ENCODE measurements at places on chromosomes 11 and 22.

DNA sequence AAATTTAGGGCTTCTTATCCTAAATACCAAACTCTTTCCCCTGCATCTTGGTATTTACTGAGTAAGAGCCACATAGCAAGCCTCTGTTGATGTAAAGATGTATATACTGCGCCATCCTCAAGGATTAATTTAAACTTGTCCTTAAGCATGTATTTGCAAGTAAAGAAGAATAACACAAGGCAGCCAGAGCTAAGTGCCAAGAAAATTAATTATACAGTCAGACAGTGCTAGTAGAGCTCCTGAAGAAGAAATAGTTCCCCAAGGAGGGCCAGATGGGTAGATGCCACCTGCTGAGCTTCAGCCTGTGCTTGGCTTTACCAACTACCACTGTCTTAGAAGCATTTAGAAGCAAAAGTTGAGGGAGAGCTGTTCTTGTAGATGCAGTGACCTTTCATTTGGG lies 470.0 kb downstream of the BUD13 start:
- DNase-seq: no peak

DNA sequence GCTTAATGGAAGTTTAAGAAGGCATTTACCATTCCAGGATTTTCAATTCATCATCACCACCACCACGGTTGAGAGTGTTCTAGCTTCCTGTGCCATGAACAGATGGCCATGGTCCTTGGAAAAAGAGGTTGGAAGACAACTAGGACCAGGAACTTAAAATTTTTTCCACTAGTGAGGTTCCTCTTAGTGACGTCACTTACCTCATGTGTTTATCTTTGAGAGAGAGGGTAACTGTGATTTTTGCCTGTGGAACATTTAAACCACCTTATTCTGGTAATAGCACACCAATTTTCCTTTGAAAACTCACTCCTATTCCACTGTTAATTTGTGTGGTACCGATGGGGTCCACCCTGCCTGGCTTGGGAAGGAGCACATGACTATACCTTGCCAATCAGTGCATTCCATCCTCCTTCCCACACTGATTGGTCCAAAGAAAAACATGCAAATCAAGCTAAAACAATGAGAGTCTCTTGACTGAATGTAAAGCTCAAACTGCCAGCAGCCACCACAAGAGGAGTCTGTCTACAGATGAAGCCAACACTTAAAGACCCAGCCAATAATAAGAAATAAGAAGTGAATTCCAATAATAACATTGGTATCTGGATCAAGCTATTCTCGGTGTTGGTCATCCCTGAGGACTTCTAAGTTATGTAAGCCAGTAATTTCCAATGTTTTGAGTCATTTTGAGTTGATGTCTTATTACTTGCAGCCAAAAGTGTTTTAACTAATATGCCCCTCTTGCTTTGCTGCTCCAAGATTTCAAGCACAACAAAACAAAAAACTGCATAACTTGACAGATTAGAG lies 111.8 kb downstream of the MPPED2 start:
- DNase-seq: no peak

DNA sequence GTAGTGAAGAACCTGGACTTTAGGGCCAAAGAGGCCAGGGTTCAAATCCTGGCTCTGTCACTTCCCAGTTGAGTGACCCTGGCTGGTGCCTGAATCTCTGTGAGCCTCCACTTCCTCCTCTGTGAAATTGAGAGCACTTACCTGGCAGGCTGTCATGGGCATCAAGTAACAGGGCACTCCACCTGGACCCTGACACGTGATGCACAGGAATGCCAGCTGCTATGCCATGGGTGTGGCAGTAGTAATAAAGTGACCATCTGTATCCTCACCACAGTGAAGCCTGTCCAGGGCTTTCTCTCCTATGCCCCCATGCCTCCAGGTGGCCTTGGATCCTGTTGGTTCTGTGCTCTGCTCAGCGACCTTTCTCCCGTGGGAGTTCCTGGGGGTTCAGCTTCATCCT lies 29.8 kb upstream of the PPP6R3 start:
- no peak for DNase-seq

GRCh38 chr11:57641011-57641807 lies 8.5 kb downstream of the YPEL4 start:
- peak; percentile 76 for DNase-seq

- DNase-seq: no peak
Observed at GRCh38 chr11:74460065-74460464, 7.3 kb downstream of the KCNE3 start.

GRCh38 chr11:469684-470560 lies 19.8 kb downstream of the PTDSS2 start:
- no peak for DNase-seq

DNA sequence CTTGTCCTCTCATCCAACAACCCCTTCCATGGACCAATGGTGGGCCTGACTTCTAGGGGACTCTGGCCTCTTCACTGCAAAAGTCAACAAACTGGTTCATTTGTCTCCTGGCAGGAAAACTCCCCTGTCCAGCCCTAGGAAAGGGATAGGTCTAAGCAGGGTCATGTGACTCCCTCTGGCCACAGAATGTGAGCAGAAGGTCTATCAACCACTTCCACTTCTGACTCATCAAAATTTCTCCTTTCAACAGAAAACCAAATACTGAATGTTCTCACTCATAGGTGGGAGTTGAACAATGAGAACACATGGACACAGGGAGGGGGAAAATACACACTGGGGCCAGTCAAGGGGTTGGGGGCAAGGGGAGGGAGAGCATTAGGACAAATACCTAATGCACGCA lies 1.3 kb upstream of the ISX start:
- no peak for DNase-seq

DNA sequence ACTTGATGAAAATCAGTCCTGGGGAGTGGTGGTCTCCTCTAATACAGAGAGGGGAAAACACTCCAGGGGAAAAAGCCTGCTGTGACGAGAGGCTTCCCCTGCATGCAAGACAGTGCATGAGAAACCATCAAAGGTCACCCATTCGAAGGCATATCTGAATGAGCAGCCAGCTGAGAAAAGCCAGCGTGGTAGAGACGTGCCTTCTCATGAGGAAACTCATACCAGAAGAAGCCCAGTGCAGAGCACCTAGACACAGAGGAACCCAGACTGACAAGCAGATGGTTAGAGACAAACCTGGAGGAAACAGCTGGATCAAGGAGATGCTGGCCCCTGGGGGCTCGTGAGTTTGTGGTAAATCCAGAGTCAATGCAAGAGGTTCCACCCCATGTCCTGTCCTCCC lies 534.8 kb downstream of the BRD1 start:
- no peak for DNase-seq

GRCh38 chr11:14623036-14623435 lies 20.6 kb upstream of the PDE3B start:
- no peak for DNase-seq
